T47D (cell line): ENCODE measurements at places on chromosomes 5 and 9.

- DNase-seq, result no peak
These were observed 17.0 kb upstream of the ERGIC1 start for GRCh38 chr5:172816925-172817562.

GRCh38 chr9:72443855-72444254 is 77.6 kb upstream of the TMC1 start:
- DNase-seq, result no peak

- no peak for DNase-seq
These were observed 174.9 kb downstream of the TTC39B start for GRCh38 chr9:15132091-15132490.

DNA sequence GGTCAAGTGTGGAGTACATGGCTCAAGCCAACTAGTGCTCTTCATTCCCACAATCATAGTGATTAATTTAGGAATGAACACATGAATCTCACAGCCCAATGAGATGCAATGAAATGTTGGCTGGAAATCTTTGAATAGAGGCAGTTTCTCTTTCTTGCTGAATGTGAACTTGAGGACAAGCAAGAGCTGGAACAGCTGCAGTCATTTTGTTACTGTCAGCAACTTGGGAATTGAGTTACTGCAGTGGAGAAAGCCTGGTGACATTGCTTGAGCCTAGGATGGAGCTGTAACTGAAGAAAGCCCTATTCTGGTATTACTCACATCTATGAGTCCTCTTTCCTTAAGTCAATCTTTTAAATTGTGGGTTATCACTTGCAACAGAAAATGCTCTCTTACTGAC is 62.3 kb downstream of the YIPF5 start:
- DNase-seq, result no peak

DNA sequence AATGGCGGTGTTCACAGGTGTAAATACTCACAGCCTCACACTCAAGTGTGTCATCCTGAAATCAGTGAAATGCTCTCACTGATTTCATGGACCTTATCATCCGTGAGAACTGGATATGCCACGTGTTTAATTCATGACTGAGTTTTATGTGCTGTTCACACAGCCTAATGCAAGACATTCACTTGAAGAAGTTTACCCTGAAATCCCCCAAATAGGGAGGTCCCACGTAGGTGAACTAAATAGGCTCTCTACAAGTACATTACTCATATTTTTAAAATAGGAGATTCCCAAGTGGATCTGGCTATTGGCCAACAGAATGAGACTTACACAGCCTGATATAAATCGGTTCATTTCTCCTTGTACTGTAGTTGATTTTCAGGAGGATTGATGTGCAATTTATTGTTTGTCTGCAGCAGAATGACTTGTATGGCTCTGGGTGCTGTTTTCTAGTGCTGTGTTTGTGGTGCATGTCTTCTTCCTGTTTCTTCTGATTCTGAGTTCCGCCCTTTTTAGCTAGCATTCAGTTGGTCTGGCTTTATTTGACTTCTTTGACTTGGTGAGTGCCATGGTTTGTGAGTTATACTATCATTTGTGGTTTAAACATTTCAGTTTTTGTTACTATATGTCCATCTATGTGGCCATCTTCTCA is 25.1 kb downstream of the TRIO start:
- DNase-seq, result peak; percentile 12

GRCh38 chr5:167208911-167209310 is 1082.5 kb upstream of the WWC1 start:
- DNase-seq, result no peak

GRCh38 chr5:109167586-109167985 is 242.2 kb downstream of the PJA2 start:
- no peak for DNase-seq

GRCh38 chr5:138641547-138642298 is 66.5 kb upstream of the HSPA9 start:
- DNase-seq, result peak; percentile 79

DNA sequence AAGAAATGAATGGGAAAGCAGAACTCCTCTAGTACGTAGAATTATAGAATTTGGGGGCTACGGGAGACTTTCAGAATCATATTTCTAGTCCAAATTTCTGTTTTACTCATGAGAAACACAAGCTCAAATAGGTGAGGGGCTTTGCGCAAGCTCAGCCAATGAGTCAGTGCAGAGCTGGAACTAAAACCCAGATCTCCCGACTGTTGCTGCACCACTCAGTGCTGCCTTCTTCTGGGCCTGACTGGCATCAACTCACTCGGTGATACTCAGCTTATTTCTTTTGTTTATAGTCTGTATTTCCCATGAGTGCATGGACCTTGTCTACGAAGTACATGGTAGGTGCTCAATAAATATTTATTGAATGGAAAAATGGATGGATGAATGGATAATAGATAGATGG is 280.2 kb downstream of the CDK5RAP2 start:
- DNase-seq, result no peak

GRCh38 chr9:36314740-36315139 is 56.5 kb upstream of the GNE start:
- DNase-seq, result no peak

- DNase-seq, result no peak
These were observed 821.2 kb downstream of the PTPRD start for GRCh38 chr9:9791611-9792010.

DNA sequence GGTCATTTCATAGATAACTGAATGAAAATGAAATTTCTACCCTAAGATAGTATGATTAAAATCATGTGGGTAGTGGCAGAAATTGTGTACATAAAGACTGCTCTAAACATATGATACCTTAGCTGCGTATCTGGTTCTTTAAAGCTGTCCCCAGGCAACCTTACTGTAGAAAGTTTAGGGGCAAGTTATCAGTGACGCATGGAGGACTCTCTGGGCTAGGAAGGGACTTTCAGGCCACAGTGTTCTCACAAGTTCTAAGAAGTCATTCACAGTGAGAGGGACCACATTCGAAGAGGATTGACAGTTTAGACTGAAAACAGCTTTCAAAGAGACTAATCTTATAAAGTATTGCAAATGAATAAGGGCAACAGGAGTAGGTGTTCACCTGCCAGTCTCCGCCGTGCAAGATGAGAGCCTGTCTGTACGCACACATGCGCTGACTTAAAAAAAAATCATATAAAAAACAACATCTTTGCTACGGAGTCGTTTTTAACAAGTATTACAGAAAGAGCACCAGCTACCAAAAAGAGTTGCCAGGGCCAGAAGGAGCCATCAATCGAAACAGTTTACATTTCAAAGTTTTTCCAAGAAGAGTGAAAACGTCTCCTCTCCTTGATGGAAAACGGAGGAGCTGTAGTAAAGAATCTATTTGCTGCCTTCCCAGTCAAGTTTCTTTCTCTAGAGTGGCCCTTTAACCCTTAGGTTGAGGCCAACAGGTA is 146.3 kb downstream of the CETN3 start:
- DNase-seq, result no peak

DNA sequence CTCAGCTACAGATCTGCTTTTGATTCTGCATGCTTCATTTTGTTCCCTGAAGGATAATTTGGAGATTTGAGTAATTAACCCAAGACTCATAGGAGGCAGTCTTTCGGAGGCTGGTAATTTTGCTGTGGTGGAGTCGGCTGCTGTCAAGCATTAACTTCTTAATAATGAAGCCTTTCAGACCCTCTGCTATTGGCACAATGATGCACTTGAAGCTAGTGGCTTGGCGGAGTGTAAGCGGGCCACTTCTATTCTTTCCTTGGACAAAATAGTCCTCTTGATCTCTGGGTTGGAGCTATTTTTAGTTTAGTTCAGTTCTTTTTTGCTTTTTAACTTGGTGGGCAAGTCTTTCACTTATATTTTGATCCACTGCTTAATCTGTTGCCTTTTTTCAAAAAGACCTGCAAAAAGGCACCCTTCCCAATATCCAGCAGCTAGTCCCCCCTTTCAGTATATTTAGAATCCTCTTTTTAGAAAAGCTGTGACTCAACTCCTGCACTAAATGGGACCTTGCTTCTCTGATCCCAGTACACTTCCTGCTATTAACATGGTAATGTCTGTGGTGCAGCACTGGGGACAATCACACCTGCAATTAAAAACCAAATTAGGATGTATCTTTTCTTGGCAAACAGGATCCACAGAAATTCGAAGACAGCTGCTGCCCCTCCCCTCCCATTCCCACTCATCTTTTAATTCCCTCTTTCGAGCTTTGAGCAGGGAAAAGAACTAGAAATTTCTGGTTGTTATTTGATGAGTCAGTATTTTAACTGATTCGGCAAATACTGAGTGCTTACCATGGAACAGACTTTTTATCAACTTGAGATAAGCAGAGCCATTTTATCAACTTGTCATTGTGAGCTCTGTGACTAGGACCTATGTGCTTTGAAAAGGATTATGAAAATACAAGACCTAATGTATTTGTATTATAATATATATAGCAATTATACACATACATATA is 169.4 kb upstream of the ANKRD55 start:
- no peak for DNase-seq

- no peak for DNase-seq
These were observed 19.6 kb downstream of the ZNF131 start for GRCh38 chr5:43140286-43140685.

DNA sequence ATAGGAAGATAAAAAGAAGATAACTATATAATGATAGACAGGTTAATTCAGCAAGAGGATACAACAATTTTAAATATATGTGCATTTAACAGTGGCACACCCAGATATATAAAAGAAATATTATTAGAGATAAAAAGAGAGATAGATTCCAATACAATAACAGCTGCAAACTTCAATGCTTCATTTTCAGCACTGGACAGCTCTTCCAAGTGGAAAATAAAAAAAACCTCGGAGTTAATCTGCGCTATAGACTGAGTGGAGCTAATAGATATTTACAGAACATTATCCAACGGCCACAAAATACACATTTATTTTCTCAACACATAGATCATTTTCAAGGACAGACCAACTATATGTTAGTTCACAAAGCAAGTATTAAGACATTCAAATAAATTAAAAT is 1229.5 kb upstream of the CDH6 start:
- no peak for DNase-seq

DNA sequence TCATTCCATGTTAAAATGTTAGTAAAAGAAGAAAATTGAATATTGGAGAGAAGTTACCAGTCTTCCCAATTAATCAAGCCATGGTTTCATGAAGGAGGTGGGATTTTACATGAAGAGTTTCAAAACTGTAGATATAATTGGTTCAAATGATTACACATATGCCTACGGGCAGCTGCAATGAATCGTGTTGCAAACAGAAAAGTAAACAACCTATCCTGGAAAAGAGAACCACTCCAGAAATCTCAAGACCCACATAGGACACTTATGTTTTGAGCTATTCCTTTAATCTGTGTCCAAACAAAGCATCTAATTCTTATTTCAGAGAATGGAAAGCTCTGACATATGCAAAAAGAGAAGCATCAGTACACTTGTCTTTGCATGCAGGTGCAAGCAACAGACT is 340.2 kb downstream of the NDUFS4 start:
- no peak for DNase-seq

DNA sequence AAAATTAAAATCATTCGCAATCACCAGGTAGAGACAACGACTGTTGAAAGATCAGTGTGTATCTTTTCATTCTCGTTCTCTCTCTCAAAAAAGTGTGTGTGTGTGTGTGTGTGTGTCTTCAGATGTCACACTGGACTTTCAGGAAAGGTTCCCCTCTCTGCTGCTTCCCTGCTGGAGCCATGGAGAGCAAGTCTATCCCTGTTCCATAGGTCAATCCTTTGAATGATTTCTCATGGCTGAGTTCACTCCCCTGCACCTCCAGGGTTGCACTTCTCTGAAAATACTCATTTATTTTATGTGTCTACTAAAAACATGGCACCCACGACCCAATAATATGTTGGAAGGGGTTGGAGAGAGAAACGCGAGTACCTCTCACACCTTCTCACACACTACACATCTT is 28.2 kb downstream of the IRF1 start:
- no peak for DNase-seq

DNA sequence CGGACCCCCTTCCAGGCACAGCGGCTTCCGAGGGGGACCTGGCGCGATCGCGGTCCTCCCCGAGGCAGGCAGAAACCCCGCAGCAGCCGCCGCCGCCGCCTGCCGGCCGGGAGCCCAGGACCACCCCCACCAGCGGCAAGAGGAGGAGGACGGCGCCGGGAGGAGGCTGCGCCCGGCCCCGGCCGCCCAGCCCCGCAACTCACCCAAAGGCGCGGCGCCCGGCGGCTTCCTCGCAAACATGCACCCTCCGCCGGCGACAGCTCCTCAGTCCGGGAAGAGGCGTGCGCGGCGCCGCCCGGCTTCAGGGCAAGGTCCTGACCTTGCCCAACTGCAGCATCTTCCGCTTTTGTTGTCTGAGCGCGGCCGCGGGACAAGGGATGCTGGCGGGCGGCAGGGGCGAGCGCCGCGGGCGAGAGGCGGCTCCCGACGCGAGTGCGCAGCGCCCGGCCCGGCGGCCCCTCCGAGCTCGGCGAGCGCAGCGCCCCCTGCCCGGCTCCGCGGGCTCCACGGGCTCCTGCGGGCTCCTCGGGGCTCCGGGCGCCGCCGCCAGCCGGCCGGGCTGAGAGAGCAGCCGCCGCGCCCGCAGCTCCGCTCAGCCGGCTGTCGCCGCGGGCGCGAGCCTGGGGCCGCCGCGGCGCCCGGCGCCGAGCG is 507 bp downstream of the CTNND2 start:
- DNase-seq, result peak; percentile 54

DNA sequence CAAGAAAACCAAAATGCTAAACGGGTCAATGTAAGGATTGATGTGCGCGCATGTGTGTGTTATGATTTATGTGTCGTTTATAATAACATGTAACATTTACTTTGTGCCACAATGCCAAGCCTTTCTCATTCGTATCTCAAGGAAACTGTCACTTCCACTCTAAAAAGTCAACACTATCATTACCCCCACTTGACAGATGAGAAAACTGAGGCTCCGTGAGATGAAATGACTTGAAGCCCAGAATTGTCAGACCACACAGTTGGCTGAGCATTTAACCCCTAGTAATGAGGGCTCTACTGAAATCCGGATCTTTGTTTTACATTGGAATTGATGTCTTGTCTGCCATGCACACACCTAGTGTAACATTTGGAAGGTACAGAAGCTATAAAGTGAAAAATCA is 95.0 kb upstream of the LMX1B start:
- no peak for DNase-seq

GRCh38 chr9:21817176-21817575 is 14.7 kb downstream of the MTAP start:
- no peak for DNase-seq

DNA sequence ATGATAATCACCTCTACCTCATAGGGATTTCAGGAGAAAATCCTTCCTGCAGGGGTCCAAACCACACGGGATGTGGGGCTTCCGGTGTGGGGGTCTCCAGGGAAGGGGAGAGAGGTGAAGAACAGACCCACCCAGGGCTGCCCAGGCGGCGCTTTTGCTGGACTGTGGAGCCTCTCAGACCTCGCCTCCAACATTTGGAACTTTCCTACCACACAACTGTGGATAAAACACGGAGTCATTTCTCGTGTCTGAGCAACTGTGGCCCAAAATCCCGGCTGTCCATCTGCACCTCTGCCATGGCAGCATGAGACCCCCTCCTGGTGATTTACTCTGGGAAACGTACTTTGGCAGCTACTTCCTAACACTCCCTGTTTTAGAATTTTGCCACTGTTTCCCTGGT is 307.8 kb upstream of the IRX4 start:
- DNase-seq, result no peak

GRCh38 chr5:135833961-135834638 is 363 bp upstream of the SLC25A48 start:
- DNase-seq, result no peak

- DNase-seq, result no peak
These were observed 692.5 kb upstream of the ADAMTS16 start for GRCh38 chr5:4447657-4448056.

GRCh38 chr5:115335301-115335700 is 38.8 kb upstream of the CCDC112 start:
- no peak for DNase-seq
